ENCODE measurements at places on chromosomes 12 and 14. TPM values are rescaled to one million over a fixed set of nuclear protein-coding genes. Genes with fewer than 3 reads are reported as not detected.
A peak's percentile ranks its signal among the peaks of the same experiment; 100 is the strongest.

The B4GALNT3 gene
- 155 TPM for total RNA-seq

The CLEC7A gene
- not detected for total RNA-seq

The EML5 gene
- 2.1 TPM for total RNA-seq

DNA sequence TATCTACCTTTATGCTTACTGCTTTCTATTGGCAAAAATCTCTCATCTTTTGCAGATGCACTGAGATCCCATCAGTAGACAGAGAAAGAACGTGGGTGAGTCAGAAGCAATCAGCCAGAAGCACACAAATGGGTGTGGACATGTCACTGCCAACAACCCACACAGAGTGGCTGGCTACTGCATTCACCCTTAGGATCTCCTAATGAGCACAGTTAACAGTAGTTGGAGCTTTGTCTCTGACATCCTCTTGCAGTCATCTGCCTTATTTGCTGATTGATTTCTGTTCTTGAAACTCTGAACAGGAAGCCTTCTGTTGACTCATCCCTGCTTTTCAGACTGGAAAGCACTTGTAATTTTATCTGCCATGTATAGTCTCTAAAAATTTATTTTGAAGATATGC lies 117.2 kb downstream of the RGS6 start:
- DNase-seq: no peak

DNA sequence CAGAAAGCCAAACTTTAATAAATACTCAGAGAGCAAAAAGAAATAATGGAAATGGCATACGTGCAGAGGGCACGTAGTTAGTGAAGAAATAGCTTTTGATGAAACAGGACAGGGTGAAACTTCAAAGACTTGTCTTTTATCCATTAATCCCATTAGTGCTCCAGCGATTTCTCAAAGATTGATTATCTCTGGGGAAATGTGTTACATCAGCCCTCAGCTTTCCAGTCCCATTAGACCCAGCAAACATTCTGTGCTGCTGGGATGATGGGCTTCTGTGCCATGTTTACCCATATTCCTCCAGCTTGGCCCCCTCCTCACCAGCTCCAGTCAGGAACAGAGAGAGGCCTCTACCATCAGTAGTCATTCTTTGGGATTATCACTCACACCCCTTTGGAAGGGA lies 113.1 kb downstream of the CACNA1C start:
- no peak for DNase-seq

- no peak for DNase-seq
Measured at GRCh38 chr14:71410578-71411284, 503.5 kb downstream of the PCNX1 start.

DNA sequence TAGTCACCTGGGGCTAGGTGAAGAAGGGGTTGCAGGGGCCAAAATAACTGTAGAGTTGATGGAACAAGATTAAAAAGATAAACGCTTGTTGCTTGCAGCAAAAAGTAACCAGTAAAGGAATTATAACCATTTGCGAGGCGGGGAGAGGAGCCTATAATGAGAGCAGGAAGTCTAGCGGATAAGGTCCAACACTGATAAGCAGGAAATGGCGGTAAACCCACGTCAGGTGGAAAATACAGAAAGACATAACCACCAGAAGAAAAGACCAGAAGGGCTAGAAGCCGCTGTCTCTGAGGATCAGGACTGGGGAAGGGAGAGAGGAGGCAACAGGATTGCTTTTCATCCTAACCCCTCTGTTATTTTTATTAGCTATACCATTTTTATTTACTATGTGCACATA lies 303.3 kb downstream of the DPF3 start:
- DNase-seq: no peak

DNA sequence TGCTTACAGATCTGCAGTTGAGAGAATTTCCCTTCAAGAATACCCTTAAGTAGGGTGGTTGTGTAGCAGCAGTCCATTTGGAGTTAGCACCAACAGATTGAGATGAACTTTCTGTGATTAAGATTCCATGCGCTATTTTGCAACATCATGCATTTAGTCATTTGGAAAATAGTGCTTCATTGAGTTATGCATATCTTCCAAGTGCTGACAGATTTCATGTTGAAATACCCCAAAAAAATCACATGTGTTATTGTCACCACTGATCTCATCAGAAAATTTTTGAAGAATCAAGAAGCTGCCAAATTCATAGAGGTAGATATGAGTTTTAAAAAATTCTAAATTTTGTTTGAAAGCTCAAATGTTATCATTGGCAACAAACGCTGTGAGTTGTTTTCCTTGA lies 35.5 kb upstream of the OSBPL8 start:
- DNase-seq: no peak

DNA sequence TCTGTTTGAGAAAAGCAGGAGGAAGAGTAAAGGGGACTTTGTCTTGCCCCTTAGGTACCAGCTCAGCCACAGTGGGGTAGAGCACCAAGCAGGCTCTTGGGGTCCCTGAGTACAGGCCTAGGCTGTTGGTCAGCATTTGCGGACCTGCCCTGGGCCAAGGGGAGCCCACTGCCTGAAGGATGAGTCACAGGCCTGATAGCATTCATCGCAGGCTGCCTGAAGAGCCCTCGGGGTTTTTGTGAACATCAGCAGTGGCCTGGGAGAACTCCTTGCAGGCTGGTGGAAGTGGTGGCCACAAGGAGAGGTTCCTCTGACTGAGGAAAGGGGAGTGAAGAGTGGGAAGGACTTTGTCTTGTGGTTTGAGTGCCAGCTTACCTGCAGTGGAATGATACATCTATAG lies 25.0 kb upstream of the P2RX7 start:
- DNase-seq: peak; percentile 57

GRCh38 chr14:36973806-36974442 lies 198.5 kb downstream of the SLC25A21 start:
- DNase-seq: no peak

DNA sequence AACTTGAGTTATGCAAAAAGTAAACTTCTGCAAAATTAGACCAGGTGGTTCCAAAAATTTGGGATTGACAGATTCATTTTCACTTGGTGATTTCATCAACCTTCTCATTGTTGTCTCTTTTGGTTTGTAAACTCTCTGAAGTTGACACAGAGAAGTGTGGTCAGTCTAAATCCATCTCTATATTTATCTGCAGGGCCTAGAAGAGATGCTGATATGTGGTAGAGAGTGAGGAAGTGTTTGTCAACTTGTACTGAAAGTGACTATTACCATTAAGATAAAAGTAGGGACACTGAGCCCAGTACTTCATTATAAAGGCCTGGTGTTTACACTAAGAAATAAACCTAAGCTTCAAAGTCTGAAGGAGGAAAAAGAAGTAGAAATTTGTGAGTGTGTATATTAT lies 73.7 kb downstream of the RMST start:
- no peak for DNase-seq

DNA sequence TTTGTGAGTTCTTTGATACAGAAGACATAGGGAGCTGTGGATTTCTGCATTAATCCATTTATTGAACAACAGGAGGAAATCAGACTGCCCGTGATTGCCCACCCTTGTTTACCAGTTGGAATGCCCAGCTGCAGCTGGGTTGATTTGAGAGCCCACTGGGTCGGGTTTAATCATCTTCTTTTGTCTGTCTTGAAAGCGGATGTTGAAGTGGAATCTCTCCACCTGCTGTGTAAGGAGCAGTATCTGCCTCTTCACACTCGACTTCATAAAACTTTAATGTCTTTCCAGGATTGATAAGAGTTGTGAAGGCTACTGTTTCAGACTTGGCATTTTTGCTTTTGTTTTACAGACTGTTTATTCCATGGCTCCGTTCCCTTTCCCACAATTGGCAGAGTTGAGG lies 39.9 kb downstream of the TBC1D30 start:
- no peak for DNase-seq

GRCh38 chr12:44317651-44318126 lies 481.8 kb downstream of the TMEM117 start:
- DNase-seq: peak; percentile 75
